Stimulated activated CD4-positive, alpha-beta T cell treated with anti-CD3 and anti-CD28 coated beads, Interleukin-12 subunit alpha, Interleukin-12 subunit beta, amount 100 ng/mL, for 4 hours (primary cell): ENCODE measurements at places on chromosomes 7 and 10.

DNA sequence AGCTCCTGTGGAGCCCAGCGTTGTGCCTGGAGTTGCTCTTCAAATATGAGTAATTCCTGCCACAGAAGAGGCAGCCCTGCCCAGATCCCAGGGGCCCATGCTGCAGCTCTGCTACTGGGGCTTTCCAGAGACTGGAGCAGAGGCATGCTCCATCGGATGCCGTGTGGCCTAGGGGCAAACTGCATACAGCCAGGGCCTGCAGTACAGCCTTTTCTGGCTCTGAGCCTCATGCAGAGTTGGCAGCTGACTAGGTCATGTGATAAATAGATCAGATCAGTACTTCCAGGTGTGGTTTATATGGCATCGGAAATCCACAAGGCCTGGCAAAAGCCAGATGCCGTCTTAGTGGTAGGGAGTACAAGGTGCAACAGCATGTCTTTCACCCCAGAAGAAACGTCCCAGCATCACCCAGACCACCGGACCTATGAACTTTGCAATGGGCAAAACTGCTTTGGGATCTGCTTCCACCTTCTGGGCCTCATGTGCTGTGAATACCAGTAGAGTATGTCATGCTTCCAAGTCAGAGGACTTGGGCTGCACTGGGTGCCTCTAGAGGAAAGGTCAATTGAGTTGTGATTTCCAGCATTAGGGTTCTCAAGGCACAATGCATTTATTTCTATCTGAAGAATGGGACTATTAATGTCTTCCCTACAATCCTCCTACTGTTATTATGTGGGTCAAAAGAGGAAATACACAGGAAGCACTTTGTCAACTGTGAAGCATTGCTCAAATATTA, 250.7 kb upstream of the ZNF32 start:
- DNase-seq = no peak

- DNase-seq = no peak
Measured at GRCh38 chr10:67629461-67629971, 66.5 kb downstream of the CTNNA3 start.

DNA sequence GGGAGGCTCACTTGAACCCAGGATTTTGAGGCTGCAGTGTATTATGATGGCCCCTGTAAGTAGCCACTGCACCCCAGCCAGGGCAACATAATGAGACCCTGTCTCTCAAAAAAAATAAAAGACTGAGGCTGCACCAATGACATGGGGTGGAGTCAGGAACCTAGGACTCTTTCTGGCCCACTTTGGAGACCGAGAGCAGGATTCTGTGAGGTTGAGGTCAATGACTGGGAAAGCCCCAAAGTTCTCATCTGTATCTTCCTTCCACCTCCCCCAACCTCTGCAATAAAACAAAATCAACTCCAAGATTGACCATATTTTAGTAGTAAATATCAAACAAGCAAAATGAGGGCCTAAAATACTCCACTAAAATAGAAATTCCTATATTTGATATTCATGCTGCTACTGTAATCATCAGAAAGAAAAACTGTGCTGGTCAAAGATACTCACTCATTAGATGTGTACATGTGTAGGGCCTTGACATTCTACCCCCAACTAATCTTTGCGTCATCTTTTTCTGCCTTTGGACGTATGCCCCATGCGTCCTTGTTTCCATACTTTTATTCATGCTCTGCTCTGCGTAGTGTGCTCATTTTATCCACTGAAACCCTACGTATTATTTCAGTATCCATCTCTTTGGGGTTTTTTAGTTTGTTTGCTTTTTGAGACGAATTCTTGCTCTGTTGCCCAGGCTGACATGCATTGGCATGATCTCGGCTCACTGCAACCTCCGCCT, 23.8 kb downstream of the WBP1L start:
- DNase-seq = no peak

DNA sequence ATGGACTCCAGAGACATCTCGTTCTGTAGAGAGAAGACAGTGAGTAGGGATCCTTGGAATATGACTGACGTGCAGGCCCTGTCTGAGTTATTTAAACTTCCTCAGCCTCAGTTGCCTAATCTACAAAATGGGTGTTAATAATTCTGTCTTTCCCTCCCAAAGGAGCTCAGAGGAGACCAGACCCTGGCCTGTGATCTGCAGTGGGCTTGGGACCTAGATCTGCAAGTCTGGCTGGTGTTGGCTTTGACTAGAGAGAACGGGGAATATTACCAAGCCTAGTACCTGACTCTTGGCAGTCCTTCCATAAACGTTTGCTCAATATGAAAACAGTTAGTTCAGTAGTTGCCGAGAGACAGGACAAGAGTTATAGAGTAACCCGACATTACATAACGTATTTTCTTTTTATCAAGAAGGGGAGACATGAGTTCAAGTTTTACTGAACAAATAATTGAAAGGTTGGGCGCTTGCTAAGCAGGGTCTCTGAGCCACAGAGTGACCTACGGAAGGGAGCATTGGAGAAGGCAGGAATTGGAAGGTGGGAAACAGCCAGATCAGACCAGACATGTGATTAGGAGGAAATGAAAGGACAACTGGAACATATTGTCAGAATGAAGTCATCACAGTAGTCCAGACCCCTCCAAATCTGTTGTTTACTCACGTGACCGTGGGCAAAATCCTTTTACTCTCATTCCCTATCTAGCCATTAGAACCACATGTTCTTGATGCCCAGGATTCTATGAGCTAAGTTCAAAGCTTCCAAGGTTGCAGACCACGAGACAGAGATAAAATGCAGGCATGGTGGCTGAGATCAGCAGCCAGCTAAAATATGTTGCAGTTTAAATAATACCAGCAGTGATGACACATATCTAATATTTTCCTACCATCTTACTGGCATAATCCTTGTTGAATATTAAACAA, 10.9 kb upstream of the CYP3A4 start:
- no peak for DNase-seq

DNA sequence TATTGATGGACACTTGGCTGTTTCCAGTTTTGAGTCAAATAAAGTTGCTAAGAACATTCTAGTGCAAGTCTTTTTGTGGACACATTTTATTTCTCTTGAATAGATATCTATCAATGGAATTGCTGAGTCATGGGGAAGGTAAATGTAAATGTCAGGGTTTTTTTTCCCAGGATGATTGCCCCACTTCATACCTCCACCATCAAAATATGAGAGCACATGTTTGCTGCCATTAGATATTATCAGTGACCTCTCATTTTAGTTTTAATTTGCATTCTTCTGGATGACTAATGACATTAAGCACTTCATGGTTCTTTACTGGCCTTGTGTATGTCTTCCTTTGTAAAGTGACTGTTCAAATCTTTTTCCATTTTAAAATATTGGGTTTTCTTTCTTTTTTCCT, 45.7 kb downstream of the PAPSS2 start:
- no peak for DNase-seq

DNA sequence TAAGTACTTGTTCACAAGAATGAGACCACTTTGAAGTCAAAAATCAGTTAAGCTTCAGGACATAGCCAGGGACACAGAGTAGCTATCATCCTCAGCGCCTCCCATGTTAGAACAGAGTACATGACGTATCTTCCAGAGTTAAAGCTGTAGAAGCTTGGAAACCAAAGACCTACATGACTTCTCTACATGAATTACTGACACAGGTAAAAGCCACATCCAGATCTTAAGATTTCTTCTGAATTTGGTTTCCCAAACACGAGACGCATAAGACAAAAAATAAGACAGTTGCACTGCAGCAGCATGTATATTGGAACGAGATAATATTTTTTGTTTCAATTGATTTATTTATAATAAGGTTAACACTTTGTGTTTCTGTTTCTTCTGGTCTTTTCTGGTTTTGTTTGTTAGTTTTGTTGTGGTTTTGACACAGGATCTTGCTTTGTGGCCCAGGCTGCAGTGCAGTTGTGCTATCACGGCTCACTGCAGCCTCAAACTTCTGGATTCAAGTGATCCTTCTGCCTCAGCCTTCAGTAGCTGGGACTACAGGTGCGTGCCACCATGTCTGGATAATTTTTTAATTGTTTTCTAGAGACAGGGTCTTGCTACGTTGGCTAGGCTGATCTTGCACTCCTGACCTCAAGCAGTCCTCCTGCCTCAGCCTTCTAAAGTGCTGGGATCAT, 10.2 kb upstream of the EPC1 start:
- no peak for DNase-seq

DNA sequence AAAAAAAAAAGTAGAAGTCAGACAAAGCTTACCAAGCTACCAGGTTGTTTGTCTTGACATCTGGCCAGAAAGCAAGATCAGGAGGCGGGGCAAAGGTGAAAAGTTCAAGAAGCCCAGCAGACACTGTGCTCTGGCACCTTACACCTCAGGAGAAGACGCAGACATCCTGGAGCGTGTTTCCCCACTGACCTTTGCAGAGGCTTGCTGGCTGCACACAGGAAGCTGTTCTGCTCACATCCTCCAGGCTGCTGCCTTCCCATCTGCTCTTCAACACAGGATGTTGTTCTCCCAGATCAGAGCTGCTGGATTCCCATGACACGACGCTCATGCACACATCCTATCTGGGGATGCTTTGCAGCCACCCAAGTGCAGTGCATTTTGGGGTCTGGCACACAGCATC, 174.4 kb upstream of the KIAA1217 start:
- DNase-seq = no peak

- no peak for DNase-seq
Measured at GRCh38 chr10:120634659-120635058, 177.6 kb downstream of the PLPP4 start.

DNA sequence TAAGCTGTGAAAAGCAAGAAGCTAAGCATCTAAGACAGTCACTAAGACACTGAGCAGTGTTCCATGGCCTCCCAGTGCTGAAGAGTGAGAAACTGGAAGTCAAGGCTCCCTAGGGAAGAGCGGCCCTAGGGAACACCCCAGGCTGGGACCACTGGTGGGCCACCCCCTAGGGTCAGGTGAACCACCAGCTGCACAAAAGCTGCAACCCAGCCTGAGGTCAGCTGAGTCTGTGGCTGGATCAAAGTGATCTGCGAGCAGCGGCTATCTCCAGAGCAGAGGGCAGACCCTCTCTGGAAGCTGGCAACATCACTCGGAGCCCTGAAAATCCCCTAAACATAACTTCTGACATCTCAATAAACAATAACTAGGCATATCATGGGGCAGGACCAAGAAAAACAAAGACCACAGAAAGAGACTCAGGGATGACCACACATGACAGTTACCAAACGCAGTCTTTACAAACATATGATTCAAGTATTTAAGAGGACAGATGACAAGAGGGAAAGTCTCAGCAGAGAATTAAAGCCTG, 125.8 kb downstream of the DLG5 start:
- DNase-seq = no peak

- no peak for DNase-seq
Measured at GRCh38 chr7:127239814-127240213, 12.9 kb downstream of the GRM8 start.

- peak; percentile 45 for DNase-seq
Measured at GRCh38 chr10:62726142-62726541, 78.4 kb upstream of the ADO start.

DNA sequence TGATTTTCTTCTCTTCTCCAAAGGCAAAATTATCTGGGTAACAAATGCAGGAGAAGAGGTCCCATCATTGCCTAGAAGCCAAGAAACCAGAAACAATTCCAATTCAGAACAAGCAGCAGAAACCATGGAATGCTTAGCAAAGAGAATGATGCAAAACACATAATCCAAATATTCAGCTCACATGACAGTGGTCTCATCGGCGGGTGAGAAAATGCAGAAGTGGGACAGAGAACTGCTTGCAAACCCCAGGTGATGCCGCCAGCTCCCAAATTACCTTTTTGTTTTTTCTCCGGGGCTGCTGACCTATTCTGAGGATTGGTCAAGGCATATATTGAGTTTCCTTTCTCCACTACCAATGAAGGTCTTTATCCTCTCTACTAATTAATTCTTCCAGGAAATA, 99.7 kb downstream of the ZNF22 start:
- no peak for DNase-seq

DNA sequence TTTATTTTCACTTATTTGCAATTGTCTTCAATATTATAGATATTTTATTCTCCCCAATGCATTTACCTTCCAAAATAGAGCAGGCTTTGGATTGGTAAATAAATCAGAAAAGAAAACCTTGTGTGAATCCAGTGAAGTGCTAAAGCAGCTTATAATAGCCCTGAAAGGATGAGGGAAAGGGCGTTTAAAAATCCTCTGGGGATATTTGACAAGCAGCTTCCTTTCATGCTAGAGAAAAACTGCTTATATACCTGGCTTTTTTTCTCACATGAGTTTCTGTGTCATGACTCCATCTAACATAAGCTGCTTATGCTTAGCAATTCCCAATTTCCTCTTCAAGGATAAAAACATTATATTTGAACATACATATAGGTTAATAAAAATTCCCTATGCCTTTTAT, 221.6 kb upstream of the SEMA3E start:
- no peak for DNase-seq
